T-helper 2 cell (primary cell): ENCODE measurements at places on chromosomes 12 and 14.

- no peak for DNase-seq
Measured at GRCh38 chr12:2266666-2267620, 214.2 kb downstream of the CACNA1C start.

GRCh38 chr12:119178544-119179334 lies at the start of gene HSPB8:
TSS of gene HSPB8 (plus strand) at chr12:119178931. CDS start at chr12:119179313, 382 bp downstream.
- DNase-seq: no peak

DNA sequence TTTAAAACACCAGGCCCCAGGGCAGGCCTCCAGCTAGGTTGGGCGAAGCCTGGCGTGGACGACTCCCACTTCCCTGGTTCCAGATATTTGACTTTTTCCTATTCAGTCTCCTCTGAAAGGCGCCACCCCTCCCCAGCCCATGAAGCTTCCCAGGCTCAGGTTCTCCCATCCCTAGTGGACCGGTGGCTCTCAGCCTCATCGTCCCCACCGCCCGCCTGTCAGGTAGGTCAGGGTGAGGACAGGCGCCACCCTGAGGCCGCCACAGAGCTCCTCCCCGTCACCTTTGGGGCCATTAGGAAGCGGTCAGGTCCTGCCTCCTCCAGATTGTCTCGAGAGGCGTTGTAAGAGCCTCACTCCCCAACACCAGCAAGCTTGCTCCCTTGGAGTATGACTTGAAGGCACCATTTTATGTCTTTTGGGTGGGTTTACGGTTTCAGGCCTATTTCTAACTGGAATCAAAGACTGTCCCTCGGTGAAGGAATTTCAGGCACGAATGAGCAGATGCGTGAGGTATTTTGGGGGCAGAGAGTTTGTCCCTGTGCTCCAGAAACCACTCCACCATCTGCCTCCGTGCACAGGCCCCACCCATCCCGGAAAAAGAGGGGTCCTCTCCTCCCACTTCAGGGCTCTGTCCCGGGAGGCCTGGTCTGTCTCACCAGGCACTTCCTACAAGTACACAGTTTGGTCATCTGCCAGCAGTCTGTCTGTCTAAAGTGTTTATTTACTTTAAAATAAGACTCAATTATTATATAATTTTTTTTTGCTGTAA lies 55.6 kb downstream of the TSPAN9 start:
- DNase-seq: no peak

DNA sequence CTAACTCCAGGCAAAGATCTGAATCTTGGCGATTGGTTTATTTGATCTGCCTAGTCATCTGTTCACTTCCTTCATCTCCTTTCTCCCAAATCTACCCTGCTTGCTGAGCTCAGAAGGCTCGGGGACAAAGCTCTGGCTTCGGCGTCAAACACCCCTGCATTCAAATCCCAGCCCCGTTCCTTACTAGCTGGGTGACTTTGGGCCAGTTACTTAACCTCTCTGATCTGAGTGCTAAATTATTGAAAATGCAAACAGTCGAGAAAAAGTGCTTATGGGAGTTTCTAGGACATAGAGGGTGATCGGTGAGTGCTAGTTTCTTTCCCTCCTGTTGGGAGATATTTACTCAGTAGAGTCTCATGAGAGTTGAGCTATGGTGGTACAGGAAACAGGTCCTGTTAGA lies 121.2 kb upstream of the RFLNA start:
- no peak for DNase-seq

DNA sequence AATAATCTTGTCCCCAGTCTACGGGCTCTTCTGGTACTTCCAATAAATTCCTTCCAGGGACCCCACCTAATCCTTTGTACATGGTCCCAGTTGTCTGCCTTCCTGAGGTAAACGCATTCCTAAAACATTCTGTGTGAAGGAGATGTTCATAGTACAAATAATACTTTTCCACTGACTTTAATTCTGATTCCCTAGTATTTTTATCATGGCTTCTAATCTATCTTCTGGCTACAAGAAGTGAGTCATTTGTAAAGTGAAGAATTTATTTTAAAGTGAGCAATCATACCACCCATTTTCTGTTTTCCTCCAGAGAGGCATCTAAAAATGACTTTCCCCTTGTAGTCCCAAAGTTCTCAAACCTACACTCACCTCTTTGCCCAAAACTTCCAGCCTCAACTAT lies 65.9 kb upstream of the NUDT4 start:
- no peak for DNase-seq
